ENCODE measurements at places on chromosomes 5 and 9.

GRCh38 chr9:88684845-88685244 lies 149.9 kb downstream of the NXNL2 start:
- no peak overlapping the region for H3K27ac ChIP-seq
- DNase-seq = no peak
- no peaks in the 10 kb centered on the region for H3K36me3 ChIP-seq

DNA sequence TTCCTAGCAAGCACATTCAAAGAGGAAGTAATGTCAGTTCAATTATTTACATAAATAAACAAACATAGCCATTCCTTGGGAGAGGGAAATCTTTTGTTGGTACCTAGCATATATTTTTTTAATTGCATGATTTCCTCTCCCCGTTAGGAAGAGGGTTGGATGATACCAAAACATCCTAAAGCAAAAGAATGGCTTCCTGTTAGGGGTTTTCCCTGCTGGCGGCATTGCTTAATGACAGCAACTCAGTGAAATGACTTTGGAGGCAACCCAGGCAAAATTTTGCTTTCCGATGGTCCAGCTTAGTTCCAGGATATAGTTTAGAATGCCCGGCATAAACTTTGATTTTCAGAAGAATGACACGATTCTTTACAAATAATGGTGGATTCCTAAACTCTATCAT lies 73.2 kb downstream of the MAT2B start:
- no peak overlapping the region for H3K27ac ChIP-seq
- H3K27me3 ChIP-seq = peaks cover 42% of the 10 kb centered on the region
- DNase-seq = no peak
- H3K4me3 ChIP-seq = no peak overlapping the region

DNA sequence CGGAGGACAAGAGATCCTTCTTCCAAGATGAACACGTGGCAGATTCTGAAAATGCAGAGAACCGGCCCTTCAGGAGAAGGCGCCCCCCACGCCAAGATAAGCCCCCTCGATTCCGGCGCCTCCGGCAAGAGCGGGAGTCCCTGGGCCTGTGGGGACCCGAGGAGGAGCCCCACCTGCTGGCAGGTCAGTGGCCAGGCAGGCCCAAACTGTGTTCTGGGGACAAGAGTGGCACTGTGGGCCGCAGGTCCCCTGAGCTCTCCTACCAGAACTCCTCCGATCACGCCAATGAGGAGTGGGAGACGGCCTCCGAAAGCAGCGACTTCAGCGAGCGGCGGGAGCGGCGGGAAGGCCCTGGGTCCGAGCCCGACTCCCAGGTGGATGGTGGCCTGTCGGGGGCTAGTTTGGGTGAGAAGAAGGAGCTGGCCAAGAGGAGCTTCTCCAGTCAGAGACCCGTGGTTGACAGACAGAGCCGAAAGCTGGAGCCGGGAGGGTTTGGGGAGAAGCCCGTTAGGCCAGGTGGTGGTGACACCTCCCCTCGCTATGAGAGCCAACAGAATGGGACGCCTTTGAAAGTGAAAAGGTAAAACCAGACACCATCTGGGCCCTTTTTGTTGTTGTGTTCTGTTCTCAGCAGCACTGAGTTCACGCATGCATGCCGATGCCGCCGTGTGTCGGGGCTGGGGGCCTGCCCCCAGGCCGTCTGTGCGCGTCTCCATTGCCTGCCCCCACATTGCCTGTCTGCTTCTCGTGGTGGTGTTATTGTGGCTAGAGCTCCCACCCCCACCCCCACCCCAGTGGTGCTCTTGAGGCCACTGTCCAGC lies 26.6 kb upstream of the POMT1 start:
- no peak overlapping the region for H3K4me3 ChIP-seq
- H3K4me1 ChIP-seq = peaks cover 13% of the 10 kb centered on the region
- peaks cover 71% of the 10 kb centered on the region for H3K36me3 ChIP-seq
- no peaks in the 10 kb centered on the region for H3K27me3 ChIP-seq
- H3K27ac ChIP-seq = no peak overlapping the region
- DNase-seq = no peak

GRCh38 chr5:102771435-102771834 lies 16.3 kb downstream of the PAM start:
- H3K4me1 ChIP-seq = peaks cover 25% of the 10 kb centered on the region
- no peaks in the 10 kb centered on the region for H3K27me3 ChIP-seq
- H3K4me3 ChIP-seq = no peak overlapping the region
- DNase-seq = no peak

DNA sequence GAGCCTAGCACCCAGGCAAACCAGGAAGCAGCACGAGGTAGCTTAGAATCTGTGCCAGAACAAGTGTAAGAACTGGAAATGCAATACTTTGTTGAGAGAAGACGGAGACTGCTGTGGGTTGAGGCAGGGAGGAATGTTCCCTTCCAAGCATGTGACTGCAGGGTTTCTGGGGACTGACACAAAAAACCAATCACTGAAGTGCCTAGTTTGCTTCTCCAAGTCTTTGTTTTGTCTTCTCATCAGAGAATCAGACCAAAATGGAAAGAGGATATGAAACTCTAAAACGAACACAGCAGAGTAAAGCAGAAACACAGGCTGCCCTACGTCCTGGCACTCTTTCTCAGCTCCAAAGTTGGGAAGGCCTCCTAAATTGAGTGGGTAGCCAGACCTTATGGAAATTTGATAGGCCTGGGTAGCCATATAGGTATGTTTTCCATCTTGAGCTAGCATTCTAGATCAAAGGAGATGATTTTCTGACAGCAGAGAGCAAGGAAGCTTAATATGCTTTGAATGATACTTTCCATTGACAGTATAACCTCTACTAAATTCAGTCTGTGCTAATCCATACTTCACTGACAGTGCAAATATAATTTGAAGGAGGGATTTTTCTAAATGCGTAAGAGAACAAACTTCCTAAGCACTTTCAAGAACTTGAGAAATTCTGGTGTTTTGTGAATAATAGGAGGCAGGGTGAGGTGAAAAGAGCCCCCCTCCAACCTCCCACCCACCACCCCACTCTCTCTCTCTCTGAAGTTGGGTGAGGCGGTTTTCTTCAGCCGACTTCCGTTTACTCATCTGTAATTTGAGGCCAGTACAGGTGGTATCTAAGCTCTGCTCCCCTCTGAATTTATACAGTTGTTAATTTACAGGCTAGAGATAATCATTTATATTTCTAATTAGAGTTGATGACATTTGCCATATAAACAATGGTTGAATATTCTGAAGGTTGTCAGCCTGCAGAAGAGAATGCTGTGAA lies 5.5 kb downstream of the ADRB2 start:
- peaks cover 95% of the 10 kb centered on the region for H3K4me1 ChIP-seq
- peak overlapping the region; percentile 94 for H3K4me3 ChIP-seq
- H3K27ac ChIP-seq = peak overlapping the region; percentile 52
- H3K27me3 ChIP-seq = no peaks in the 10 kb centered on the region
- H3K36me3 ChIP-seq = peaks cover 31% of the 10 kb centered on the region

Measured in central memory CD8-positive, alpha-beta T cell (primary cell).